ENCODE measurements at places on chromosomes 2 and 18.
A peak's percentile ranks its signal among the peaks of the same experiment; 100 is the strongest.

DNA sequence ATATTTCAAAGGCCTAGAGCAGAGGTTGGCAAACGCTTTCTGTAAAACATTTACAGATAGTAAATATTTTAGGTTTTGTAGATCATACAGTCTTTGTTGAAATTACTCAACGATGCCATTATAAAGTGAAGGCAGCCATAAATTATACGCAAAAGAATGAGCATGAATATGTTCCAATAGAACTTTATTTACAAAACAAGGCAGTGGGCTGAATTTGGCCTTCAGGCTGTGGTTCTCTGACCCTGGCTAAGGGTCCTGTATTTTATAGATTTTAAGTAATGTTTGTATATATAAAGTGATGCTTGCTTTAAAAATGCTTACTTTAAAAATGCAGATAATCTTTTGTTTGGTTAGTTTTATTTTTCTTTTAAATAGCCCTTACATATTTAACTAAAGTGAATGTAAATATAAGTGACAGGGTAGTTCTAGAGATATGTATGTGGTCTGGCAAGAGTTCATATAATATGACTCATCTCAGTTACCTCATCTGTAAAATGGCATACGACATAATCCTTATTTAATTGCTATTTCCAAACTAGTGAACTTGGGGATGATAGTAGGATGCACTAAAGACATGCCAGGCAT is 51.7 kb upstream of the ATP5MC3 start:
- DNase-seq = peak; percentile 49

GRCh38 chr2:64234150-64234549 is 89.9 kb upstream of the PELI1 start:
- no peak for DNase-seq

DNA sequence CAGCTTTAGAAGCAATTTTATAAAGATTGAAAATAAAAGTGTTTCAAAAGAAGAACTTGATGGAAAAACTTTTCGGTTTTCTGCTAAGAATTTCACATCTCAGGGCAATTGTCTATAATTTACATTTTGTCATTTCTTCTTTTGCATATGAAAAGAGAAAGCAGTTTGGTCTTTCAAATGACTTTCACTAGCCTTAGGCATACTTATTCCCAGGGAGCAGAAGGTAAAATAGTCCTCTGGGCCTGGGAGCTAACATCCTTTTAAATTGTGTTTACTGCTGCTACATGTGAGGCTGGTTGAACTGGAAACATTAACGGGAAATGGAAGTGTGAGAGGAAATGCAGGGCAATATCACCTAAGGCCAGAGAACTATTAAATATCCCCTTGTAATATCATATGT is 37.1 kb downstream of the MYO3B start:
- no peak for DNase-seq

DNA sequence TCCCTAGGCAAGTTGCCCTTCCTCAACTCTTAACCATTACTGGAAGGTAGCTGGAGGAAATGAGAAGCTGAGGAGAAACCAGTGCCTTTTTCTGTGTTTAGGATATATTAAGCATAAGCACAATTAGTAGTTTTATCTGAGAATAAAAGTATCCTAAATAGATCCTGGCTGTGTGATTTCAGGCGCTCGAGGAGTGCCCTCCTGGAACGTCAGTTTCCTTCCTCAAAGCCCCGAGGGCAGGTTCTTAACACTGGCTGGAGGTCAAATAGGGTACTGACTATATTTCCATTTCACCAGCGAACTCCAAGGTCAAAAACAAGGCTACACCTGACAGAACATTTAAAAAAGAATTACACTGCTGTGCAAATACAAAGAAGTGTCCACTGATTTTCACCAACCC is 1.5 kb upstream of the STON1 start:
- no peak for DNase-seq

Measured in fibroblast of gingiva (primary cell).